CD4-positive, alpha-beta T cell treated with Interleukin-6 at 100 ng/mL for 8 hours (primary cell): ENCODE measurements at places on chromosomes 1 and 21.
A peak's percentile ranks its signal among the peaks of the same experiment; 100 is the strongest.

- no peak for DNase-seq
Measured at GRCh38 chr1:85244271-85245061, 15.0 kb downstream of the C1orf52 start.

DNA sequence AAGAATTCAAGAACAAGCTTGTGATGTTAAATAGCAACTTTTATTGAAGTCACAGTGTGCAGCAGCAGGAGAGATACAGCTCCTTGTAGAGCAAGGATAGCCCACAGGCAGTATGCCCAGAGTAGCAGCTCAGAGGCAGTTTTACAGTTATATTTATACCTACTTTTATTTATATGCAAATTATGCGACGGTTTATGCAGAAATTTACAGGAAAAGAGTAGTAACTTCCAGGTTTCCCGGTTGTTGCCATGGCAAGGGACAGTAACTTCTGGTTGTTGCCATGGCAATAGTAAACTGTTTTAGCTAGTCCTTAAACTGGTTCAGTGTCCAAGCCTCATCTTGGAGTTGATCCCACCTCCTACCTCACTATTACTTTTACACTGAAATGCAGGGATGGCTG, 344.6 kb upstream of the LYPLAL1 start:
- no peak for DNase-seq

- DNase-seq = no peak
Measured at GRCh38 chr1:181126289-181126688, 37.8 kb downstream of the IER5 start.

GRCh38 chr1:213381572-213382084, 330.6 kb downstream of the RPS6KC1 start:
- no peak for DNase-seq

DNA sequence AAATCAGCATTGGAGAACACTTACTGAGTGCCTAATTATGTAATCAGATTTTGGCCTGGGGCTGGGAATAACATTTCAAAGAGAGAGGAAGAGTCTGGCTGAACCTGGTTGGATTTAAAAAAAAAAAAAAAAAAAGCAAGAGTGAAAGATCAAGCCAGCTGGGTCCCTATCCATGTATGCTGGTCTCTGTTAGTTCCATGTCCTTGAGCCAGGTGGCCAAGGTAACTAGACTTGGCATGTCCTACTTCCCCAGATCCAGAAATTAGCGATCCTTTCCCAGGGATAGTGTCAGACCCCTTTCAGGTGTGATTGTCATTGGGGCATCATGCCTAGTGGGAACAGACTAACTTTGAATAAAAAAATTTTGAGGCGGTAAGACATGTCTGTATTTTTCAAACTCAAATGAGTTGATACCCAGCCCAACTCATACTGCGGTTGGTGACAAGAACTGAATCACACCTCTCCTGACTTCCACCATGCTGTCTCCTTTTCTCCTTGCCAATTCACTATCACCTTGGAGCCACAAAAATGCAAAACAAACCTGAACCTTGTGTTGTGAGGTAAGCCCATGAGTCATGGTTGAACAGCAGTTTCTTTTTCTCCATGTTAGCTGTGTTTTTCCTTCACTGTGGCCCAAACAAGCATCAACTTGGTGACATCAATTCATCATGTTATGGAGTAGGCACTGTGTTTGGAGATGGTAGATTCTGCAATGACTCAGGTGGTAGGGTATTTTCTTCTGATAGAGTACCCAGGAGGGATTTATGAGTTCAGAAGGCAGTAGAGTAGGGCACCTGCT, 24.5 kb upstream of the PPP2R5A start:
- no peak for DNase-seq

GRCh38 chr1:111140680-111140967, 601 bp downstream of the CEPT1 start:
- DNase-seq = no peak

GRCh38 chr1:2086446-2087078, 36.4 kb downstream of the PRKCZ start:
- DNase-seq = no peak

GRCh38 chr1:156128308-156128653, 13.8 kb downstream of the LMNA start:
- no peak for DNase-seq

GRCh38 chr1:212481438-212481767, 48.7 kb downstream of the NENF start:
- DNase-seq = no peak

DNA sequence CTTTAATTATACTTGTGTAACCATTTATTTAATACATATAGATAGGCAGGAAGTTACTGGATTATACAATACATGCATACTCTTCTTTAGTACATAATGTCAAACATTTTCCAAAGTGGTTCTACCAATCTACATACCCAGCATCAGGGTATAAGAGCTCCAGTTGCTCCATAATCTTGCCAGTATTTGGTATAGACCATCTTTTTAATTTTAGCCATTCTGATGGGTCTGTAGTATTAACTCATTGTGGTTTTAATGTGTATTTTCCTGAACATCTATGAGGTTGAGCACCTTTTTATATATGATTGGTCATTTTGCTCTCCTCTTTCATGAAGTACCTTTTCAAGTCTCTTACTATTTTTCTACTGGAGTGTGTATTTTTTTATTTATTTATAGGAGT, 32.1 kb downstream of the EBNA1BP2 start:
- no peak for DNase-seq

DNA sequence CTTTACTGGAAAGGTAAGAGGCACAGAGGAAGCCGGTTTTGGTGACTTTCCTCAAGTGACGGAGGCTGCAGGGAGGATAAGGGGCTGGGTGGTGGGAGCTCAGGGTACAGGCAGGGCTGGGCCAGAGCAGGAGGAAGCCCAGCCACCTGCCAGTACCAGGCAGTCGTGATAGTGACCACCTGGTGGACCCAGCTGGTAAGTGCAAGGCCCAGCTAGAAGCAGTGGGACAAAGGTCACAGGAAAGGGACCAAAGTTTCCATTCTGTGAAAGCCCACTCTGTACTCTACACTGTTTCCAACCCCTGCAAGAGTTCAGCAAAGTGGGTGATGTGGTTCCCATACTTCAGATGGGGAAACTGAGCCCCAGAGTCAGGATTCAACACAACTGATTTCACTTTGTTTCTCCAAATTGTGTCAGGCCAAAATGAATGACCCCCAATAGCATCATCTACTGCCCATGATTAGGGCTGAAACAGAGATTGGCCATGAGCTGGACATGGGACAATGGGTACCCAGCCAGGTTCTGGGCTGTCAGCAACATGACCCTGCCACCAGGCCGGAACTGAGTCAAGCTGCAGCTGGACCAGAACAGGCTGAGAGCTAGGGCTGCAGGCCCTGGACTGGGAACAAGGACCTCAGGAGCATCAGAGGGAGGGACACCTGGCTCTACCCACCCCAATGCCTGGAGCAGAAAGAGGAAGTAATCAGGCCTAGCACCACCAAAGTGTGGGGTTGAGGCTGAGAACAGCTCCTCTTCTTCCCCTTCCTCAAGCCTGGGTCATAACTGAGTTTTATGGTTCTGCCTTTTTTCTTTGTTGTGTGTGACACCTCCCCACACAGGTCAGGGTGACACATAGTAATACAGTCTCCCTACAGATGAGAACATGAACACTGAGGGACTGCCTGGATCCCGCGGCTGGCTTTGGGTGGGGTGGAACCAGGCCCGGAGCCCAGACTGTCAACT, 50.2 kb downstream of the KCNN3 start:
- peak; percentile 9 for DNase-seq

GRCh38 chr1:206986885-206987284, 16.6 kb upstream of the FCAMR start:
- DNase-seq = no peak

GRCh38 chr1:12761781-12762180, 11.8 kb upstream of the PRAMEF12 start:
- DNase-seq = no peak

- no peak for DNase-seq
Measured at GRCh38 chr1:54766726-54767125, 2.4 kb upstream of the PARS2 start.

DNA sequence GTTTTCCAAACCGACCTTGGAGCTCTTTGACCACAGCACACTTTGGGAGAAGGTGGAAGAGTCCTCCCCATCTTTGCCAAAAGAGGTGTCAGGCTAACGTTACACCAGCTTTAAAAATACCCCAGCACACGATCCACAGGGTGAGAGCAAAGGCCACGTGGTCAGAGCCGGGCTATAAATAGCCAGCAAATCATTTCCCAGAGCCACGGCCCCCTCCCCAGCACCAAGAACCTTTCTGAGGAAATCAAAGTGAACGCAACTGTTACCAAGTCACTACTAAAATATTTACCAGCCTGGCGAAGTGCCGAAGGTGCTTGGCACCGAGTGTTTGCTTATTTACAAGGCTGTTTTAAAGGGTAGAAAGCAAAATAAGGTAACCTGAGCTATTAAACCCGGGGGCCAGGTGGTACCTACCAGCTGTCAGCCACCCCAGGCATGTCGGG, 72.4 kb downstream of the CASZ1 start:
- DNase-seq = no peak

DNA sequence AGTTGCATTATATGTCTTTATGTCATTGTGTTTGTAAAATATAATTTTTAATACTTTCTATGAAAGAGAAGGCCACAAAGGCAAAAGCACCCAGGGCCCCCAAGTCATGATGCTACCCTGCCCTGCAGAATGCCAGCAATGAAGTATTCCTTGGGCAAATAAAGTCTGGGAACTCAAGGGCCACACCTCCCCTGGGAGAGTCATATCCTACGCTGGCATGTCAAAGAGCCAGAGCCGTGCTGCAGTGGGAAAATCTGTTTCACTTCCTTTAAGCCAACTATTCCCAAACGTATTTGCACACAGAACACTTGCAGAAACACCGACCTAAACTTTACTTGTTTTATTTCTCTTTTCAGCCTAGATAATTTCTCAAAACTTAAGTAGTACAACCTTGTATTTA, 98.4 kb upstream of the KAZN start:
- no peak for DNase-seq
